Sigmoid colon (tissue), 7 donors: ENCODE measurements at places on chromosomes 11 and 22. TPM values are rescaled to one million over a fixed set of nuclear protein-coding genes. Genes with fewer than 3 reads are reported as not detected.

The EHF gene
- 1.4 TPM for total RNA-seq

DNA sequence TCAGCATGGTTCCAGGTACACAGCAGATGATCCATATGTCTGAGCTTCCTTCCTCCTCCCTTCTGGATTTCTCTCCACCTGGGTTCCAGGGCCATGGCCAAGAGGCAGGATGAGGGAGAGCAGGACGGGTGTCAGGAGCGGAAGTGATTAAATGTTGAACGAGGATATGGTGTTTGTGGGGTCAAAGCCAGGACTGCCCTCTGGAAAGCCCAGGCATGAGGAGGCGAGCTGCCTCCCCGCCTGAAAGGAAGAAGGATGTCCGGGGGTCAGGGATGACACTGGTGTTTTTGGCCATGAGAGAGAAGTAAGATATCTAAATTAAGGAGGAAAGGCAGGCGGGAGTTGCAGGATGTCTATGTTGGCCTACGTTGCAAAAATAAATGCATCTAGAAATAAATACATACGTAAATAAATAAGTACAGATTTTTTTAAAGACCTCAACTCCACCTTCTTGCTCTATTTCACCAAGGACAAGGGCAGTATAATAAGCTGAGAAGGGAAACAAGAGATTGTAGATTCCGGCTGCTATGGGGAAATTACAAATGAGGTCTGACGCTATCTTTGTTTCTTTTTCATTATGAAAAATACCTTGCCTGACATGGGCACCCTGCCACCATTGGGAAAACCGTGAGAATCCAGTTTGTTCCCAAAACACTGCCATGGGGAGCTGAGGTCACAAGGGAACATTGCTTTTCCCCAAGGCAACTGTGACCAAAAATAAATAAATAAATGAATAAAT lies 27.6 kb upstream of the LIPT2 start:
- DNase-seq, result no peak

DNA sequence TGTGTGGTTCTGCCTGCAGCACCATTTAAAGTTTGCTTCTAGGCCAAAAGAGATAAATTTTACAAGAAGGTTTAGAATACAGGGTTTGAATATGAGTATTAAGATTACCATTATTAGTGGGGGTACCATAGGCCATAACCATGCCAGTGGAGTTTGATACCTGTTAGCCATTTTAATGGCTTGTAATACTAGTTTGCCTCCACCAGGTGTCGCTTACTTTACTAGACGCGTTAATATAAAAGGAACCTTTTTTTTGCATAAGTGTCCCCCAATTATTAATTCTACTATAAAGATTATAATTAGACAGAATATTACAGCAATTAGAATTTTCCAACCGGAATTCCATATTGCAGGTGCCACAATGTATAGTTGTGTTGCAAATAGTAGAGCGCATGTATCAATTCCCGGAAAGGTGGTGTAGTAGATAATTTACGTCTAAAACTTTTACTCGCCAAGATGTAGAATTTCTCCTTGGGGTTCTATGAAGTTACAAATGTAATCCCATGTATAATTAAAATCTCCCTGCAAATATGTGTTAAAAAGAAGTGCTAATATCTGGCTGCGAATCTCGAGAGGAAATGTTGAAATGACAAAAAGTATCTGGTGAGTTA lies 16.1 kb downstream of the MS4A6E start:
- no peak for DNase-seq

DNA sequence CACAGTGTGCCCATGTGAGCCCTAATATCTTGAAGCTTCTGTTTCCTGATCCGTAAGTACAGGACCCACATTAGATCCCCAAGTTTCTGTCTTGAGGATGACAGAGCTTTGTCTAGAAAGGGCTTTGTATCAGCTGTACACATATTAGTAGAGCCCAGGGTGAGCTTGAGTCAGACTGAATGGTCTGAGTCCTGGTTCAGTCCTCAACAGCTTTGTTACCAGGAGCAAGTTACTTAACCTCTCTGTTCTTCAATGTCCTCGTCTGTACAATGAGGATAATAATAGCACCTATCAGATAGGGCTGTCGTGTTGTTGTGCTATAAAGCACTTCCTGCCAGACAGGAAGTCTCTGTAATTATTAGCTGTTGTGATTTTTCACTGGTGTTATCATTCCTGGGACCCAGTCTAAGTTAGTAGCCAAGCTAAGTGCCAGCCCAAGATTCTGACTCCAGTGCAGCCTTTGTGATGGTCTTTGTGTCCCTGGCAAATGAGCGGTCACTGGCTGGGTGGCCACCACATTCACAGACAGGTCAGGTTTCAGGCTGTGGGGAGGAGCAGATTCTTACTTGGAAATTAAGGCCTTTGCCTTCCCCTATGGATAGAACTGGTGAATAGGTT lies 6.8 kb downstream of the TOM1 start:
- no peak for DNase-seq

- no peak for DNase-seq
Observed at GRCh38 chr11:96483374-96483955, 93.7 kb downstream of the JRKL start.

The CRYBB3 gene
- total RNA-seq, result not detected

DNA sequence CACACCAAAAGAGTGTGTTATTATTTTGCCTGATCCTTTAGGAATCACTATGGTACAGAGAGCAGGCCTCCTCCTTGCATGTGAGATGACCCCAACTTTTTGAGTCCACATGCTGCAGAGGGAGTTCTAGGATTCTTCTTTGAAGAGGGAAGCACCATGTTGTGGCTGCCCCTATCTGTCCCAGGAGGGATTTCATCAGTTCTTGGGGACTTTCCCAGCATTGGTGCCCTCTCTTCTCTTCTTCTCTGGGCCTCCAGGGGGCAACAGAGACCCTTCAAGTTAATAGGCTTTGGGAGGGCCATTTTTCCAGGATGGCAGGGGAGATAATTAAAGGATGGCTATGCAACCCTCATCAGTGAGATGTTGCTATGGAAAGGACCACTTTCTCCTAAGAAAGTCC lies 3.6 kb downstream of the MMP1 start:
- no peak for DNase-seq

The SLC29A2 gene
- 0.41 TPM for total RNA-seq

DNA sequence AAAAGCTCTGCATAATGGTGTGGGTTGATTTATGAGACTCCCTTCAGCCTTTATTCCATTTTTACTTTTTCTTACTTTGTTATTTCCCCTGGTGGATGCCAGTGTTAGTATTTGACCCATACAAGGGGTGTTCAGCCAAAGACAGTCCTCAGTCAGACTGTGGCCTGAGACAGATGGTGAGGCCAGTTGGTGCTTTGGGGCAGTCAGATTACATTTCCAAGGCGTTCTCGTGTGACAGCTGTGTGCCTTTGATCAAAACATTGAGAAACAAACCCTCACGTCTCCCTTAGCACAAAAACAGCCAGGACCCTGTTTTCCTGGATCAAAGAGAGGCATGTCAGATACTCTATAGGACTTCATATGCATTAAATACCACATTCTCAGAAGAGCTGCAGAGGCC lies 31.3 kb upstream of the SLN start:
- DNase-seq, result no peak

DNA sequence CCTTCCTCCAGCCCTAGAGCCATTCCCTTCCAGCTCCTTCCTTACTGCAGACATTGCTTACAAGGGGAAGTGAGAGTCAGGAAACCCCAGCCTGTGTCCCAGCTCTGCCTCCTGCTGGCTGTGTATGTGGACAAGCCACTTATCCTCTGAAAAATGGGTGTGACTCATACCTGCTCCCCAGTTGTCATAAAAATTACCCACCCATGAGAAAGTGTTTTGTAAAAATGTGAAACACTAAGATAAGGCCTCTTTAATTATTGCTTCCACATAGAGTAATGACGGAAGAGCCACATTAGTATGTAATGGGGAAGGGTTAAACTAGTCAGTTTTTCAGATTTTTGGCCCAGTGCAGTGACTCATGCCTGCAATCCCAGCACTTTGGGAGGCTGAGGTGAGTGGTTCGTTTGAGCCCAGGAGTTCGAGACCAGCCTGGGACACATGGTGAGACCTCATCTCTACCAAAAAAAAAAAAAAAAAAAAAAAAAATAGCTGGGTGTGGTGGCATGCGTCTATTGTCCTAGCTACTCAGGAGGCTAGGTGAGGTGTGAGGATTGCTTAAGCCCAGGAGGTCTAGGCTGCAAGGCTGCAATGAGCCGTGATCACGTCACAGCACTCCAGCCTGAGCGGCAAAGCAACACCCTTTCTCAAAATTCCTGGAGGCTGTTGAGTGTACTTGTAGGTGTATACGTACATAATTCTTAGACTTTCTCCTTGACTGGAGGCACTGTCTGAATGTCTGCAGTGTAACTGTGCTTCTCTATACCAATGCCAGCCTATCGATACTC lies 84.9 kb downstream of the CTTN start:
- no peak for DNase-seq
